ENCODE measurements at places on chromosomes 6 and 20.

DNA sequence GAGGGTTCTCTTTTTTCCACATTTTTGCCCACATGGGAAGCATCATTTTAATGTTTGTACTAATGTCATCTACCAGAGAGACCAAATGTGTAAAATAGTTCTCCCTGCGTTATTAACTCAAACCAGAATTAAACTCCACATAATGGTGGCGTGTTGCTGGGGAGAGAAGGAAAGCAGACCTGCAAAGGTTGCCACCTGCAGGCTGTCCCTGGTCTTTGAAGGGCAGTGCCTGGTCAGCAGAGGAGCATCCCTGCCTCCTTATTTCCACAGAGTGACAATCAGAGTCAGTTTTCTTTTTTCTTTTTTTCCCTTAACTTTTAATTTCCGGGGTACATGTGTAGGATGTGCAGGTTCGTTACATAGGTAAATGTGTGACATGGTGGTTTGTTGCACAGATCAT lies 214.5 kb downstream of the TBX18 start:
- DNase-seq = no peak

DNA sequence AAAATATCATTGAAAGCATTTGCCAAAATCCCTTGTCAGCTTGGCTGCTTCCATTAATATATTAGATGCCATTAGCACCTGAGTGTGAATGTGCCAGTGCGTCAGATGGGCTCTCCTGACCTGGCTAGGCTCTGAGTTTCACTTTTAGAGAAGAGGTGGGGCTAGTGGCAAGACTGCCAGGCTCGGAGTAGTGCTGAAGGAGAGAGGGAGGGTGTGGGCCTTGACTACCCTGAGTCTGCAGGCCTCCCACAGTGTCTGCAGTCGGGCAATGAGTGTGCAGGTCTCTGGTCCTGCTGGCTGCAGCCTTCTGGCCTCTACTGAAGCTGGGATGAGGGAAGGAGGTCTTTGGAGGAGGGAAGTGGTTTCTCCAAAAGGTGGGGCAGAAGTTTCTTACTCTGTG lies 34.6 kb upstream of the PNPLA1 start:
- no peak for DNase-seq

DNA sequence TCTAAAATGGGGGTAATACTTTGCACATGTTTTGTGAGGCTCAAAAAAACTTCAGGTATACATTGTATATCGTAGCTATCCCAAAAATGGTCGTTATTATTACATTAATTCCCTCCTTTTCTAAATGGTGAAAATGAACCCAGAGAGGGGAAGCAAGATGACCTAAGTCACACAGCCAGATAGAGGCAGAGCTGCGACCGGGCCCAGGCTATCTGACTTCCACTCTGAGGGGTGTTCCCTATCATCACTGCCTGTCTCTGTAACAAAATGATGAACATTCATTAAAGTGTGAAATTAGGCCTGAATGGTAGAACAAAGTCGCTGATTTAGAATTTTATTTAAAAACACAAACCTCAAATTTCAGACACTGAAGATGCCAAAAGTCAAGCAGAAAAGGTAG lies 29.1 kb upstream of the RIMS4 start:
- DNase-seq = no peak

DNA sequence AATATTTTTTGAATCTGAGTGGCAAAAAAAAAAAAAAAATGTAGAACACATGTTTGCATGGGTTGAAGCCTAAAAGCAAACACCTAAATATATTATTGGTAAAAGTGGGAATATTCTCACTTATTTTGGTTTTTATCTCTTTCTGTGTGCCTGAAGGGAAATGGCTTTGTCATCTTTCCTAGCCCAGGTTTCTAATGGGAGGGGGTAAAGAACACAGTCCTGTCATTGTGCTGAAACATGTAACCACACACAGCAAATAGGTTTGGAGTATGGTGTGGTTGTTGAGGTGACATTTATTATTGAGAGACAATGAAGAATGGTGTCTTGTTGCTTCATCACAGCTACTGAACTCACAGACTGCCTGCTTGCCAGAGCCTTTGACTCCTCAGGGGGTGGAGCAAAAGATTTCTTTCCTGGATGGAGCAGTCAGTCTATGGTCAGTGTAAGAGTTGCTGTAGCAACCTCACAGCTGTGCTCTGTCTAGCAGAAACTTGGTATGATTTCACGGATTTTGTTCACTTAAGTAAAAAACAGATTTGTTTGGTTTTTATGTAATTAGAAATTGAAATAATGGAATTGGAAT lies 70.2 kb downstream of the CEP57L1 start:
- no peak for DNase-seq

DNA sequence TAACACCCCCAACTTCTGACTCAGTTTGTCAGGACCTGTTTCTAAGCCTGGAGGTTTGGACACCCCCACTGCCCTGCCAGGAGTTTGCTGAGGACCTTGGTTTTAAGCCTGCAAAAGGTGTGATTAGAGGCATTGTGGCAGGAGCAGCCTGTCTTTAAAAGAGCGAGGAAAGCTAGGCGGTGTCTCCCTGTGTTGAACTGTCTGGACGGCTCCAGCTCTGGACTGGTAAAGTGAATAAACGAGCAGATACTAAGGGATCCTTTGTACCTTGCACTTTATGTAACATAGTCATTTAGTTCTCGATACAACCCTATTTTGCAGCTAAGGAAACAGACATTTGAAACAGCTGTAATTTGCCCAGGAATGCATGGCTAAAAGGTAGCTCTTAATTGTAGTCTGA lies 14.4 kb downstream of the FAM83D start:
- DNase-seq = no peak

GRCh38 chr6:16154904-16155303 lies 26.0 kb downstream of the MYLIP start:
- DNase-seq = no peak

DNA sequence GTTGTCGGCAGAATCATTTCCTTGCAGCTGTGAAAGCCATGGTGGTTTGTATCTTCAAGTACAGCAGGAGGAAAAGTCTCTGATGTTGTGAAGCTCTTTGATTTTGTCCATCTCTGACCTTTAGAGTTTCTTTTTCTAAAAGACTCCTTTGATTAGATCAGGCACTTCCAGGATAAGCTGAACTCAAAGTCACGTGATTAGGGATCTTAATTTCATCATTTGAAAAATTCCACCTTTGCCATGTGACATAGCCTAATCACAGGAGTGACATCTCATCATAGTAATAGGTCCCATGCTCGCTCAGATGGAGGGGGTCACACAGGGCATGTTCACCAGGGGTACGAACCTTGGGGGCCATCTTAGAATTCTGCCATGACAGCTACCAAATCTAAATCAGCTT lies 441.5 kb upstream of the CDH4 start:
- DNase-seq = no peak

GRCh38 chr6:13131935-13132661 lies 196.2 kb downstream of the TBC1D7 start:
- no peak for DNase-seq

Data from stimulated activated CD4-positive, alpha-beta T cell treated with anti-CD3 and anti-CD28 coated beads, TNF-alpha, amount 100 ng/mL, for 4 hours (primary cell).